Stimulated activated naive CD8-positive, alpha-beta T cell treated with anti-CD3 and anti-CD28 coated beads, Interleukin-15, Interleukin-2, amounts not matched to agents 100 U/mL and 50 U/mL, for 24 hours (primary cell): ENCODE measurements at places on chromosomes 11 and 22.
A peak's percentile ranks its signal among the peaks of the same experiment; 100 is the strongest.

DNA sequence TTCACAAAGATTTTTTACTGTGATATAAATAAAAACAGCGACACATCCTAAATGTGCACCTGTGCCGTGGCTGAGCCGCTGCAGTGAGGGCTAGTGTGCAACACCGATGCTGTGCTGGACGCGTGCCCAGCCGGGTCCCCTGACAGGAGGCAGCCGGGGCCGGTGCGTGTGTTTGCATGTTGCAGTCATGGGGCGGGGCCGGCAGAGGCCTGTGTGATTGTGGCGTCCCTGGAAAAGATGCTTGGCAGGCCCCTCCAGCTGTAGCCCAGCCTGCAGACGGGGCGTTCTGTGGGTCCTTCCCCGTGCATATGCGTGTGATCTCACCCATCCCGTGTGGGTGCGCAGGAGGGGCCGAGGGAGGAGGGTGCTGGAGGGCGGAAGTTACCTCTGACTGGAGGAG, 30.6 kb downstream of the MUC6 start:
- DNase-seq, result no peak

GRCh38 chr11:58980159-58980843, 41.0 kb downstream of the GLYATL1 start:
- no peak for DNase-seq

DNA sequence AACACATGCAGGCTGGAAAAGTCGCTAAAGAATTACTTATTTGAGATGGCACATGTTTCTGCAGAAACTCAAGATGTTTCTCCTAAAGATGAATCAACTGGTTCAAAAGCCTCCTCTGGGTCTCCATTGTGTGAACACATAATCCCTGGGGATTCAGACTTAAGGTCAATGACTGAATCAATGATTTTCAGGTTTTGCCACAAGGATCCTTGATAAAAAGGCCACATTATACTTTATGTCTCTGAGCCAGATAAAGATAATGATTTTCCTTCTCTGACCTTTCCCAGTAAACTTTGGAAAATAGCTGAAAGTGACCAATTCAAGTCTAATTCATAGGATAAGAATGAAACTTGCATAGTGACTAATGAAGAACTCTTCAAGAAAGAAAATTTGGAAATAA, 2.3 kb upstream of the XKR3 start:
- no peak for DNase-seq

- DNase-seq, result no peak
These were observed 583.4 kb downstream of the SOX6 start for GRCh38 chr11:15772981-15773380.

DNA sequence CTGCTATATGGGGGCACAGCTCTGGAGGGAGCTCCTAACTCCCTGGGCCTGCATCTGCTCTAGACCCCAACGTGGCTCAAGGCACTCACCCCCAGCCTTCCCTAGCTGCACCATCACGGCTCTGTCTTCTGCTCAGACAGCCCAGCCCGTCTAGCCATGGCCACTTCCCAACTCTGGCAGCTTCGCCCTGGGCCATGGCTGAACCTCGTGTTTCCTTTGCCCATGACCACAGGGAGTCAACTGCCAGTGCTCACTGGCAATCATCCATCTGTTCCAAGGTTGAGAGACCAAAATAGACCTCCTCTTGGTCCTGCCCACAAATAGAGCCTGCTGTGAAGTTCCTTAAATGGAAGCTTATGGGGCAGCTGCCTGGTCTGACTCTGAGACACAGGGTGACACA, 5.4 kb downstream of the LMO1 start:
- DNase-seq, result no peak

DNA sequence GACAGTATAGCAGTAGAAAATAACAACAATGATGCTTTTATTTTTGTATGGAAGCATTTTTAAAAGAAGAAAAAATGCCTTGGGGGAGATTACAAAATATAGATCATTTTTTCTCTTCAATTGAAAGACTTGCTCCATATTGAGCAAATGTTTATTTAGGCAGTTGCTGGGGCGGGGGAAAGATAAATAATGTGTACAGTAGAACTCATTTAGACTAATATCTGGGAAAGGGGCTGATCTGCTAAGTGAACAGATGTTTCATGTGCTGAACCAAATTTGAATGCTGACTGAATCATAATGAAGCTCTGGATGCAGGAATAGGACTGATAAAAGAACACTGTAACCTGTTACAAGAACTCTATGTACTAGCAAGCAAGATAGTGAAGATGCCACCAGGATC, 457.1 kb upstream of the TENM4 start:
- DNase-seq, result no peak

DNA sequence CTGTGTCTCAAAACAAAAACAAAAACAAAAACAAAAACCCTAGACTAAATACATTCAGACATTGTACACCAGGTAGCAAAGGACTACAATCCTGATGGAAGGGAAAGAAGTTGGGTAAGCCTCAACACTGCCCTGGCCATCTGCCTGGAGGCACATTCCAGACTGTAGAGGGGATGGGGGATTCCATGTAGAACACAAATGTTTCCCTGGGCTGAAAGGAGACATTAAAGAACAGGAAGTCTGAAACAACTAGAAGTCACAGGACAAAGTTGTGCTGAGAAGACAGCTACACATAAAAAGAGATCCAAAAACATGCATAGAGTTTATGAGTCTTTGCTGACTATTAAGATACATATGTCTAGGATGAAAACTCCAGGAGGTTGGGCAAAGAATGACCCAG, 83.9 kb downstream of the RRAS2 start:
- DNase-seq, result no peak

DNA sequence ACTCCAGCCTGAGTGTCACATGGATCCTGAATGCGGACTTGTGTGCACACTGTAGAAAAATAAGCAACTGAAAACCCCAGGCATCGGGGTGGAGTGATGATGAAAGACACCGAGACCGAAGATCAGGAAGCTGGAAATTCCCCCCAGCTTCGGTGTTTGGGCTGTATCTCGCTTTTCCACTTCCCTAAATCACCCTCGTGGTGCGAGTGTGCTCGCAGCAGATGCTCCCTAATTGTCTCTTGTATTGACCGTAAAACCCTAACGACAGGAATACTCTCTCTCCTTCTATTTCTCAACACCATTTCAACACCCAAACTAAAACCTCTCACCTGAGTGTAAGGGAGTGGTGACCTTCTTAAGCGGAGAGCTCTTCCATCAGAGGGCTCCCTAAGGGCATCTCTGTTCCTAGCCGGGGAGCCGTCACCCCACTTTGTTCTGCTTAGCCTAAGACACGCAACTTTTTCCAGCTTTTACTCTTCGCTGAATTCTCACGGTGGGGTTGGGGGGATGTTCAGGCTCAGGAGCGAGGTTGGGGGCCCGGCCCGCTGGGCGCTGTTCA, 635 bp upstream of the GRK3 start:
- DNase-seq, result peak; percentile 52

GRCh38 chr11:45209891-45210699, 63.7 kb downstream of the PRDM11 start:
- no peak for DNase-seq

DNA sequence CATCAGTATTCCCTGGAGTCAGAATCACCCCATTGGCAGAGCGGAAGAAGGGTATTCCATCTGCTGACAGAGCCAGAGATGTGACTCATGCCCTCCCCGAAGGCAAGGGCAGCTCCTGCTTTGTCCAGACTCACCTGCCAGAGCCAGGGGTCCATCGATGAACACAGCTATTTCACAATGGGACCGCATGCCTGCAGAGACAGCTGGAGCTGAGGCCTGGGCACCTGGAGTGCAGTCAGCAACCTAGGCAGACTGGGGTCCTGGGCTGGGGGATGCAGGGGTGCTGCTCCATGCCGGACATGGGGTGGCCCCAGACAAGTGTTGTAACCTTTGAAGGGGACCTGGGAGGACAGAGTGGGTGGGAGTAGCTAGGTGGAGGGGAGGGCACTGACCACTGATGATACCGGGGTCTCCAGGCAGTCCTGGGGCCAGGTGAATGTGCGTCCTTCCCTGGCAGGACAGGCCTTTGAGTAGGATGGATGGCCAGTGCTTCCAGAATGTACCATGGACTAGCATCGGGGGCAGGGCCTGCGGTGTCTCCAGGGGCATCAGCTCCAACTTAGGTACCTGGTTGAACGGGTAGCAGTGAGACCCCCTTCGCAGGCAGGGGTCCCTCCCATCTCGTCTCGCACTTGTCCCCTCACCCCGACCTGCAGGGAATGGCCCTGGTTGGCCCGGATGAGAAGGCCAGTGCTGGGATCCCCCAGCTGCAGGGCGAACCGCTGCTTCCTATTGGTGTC, 1.7 kb downstream of the TRPT1 start:
- DNase-seq, result no peak
